ENCODE measurements at places on chromosomes 1 and 21. TPM values are rescaled to one million over a fixed set of nuclear protein-coding genes. Genes with fewer than 3 reads are reported as not detected.

GRCh38 chr1:10916991-10917390 is 95.5 kb upstream of the TARDBP start:
- DNase-seq = no peak

Gene MATN1
- polyA plus RNA-seq = 0.14 TPM

- no peak for DNase-seq
These were observed 549.9 kb downstream of the PLPP3 start for GRCh38 chr1:56029319-56030003.

- no peak for DNase-seq
These were observed 175.1 kb downstream of the ADSS2 start for GRCh38 chr1:244276646-244277045.

- DNase-seq = no peak
These were observed 16.5 kb upstream of the HDAC1 start for GRCh38 chr1:32275424-32275823.

Gene PODN
- 3.6 TPM for polyA plus RNA-seq

DNA sequence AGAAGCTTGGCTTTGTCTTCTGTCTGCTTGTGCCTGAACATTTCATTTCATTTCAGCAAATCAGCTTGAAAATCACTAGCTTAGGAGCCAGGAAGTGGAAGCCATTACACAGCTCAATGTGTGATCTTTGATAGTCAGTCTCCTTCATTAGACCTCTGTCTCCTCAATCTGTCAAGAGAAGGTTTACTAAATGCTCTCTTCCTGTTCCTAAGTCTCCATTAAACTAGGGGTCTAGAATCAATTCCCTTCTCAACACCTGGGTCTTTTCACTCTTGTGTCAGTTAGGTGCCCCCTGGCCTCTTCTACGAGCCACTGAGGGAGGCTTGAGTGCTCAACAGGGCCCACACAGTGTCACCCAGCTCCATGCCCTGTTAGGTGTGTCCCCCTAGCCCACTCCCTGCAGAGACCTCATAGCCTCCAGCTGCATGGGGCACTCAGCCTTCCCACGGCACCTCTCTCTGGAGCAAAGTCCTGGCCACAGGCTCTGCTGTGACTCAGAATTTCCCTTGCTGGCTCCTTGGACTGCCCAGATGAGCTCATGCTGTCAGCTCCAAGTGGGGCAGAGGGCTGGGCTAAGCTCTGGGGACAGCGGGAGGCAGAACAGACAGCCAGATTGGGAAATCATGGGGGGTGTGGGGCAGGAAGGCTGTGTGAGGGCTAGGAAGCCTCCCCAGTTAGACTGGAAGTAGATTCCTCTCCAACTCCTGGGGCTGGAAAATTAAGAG is 115.7 kb upstream of the IPO9 start:
- DNase-seq = no peak

Gene VWA5B1
- 0.14 TPM for polyA plus RNA-seq

DNA sequence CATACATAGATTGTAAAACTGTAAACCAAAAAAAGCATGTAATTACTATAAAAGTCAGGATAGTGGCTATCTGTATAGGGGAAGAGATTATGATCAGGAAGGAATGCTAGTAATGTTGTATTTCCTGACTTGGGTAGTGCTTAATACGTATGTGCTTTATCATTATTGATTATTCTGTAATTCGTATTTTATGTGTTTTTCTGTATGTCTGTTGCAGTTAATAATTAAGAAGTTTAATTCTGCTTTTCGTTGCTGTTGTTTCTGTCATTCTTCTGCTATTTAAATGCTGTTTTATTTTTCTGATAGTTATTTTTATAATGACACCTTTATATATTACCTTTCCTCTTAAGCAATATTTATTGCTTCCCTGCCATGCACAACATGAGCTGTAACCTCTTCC is 29.3 kb upstream of the TRIM33 start:
- DNase-seq = no peak

Gene CFHR5
- not detected for polyA plus RNA-seq

- DNase-seq = no peak
These were observed 398.3 kb downstream of the DUSP10 start for GRCh38 chr1:221343607-221344006.

- no peak for DNase-seq
These were observed 42.9 kb downstream of the BATF3 start for GRCh38 chr1:212656730-212657129.

Gene MMP23B
- polyA plus RNA-seq = not detected

DNA sequence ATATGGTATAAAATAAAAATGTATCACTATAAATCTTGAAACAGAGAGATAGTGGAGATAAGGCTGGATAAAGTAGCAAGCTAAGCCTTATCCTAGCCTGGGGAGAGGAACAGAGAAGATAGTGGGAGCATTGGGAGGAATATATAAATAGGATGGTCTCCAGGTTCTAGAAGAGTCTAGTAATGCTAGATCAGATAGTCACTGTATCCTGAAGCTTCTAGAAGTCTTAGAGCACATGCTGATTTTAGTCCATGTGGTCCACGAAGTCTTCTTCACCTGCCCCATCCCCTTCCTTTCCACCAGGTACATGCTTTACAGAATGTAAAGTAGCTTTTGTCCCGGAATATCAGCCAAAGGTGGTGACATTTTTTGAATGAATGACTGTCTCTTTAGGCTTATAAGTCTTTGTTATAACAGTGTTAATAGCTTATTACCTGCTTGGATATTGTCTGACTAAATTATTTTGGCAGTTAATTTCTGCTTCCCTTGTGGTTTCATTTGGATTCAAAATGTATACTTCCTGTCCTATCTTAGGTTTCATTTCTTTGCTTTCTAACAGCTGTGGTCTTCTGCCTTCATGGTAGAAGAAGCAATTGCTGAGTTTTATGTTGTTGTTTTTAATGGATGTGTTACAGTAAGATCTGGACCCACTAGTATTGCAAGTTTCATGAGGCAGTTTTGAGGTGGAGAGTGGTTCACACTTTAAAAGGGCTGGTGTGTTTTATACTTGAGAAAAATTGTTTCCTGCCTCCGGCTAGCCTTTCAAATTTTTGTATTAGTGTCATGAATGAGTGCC is 5.9 kb downstream of the SMG7 start:
- no peak for DNase-seq

GRCh38 chr1:91809317-91809716 is 76.6 kb downstream of the TGFBR3 start:
- DNase-seq = no peak

- DNase-seq = no peak
These were observed 35.8 kb upstream of the CR2 start for GRCh38 chr1:207418351-207418750.

Gene KRTAP19-6
- not detected for polyA plus RNA-seq

DNA sequence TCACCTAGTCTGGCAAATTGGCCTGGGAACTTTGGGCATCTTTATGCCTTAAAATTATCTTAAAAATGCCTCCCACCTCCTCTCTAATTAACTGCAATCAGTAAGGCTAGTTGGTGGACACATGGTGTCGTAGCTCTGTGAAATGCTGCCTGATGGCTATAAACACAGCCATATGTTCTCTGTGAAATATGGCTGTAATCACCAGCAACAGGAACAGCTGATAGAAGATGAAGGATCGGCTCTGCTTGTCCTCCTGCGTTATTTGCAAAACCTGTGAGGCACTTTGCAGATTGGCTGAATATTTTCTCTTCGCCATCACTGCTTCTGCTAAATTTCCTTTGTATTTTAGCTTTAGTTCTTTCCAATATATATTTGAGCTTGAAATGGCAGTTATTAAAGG is 419.6 kb downstream of the RWDD3 start:
- DNase-seq = peak; percentile 96

DNA sequence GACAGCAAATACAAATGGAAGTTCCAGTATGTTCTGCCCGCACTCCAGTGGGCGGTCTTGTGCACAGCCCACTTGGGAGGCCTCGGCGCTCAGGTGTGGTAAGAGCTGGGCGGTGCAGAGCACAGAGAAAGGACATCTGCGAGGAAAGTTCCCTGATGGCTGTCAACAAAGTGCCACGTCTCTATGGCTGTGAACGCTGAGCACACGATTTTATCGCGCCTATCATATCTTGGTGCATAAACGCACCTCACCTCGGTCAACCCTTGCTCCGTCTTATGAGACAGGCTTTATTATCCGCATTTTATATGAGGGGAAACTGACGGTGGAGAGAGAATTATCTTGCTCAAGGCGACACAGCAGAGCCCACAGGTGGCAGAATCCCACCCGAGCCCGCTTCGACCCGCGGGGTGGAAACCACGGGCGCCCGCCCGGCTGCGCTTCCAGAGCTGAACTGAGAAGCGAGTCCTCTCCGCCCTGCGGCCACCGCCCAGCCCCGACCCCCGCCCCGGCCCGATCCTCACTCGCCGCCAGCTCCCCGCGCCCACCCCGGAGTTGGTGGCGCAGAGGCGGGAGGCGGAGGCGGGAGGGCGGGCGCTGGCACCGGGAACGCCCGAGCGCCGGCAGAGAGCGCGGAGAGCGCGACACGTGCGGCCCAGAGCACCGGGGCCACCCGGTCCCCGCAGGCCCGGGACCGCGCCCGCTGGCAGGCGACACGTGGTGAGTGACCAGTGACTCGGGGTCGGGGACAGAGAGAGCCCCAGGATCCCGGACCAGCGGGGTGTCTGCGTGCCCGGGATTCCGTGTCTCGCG is at the start of gene IL12RB2:
Gene IL12RB2, plus strand, starts transcription at position 623 of the 810 bp plus-strand sequence. CDS start 12,496 bp downstream, outside the sequence.
- peak; percentile 11 for DNase-seq

DNA sequence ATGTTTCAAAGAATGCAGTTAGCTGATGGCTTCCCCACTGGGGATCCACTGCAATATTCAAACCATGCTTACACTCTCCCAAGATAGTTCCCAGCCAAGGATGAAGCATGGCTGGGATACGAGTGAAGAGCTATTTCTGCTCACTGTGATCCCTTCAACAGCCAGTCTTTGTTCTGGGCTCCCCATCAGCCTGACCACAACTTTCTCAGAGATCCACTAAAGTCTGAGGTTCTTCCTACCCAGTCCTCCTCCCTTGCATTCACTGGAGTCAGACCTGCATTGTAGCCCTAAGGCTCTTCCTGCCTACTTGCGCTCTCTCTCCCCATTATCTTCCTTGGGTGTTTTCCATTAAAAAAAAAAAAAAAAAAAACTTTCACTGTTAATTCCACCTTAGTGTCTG is 101.4 kb downstream of the TTLL7 start:
- no peak for DNase-seq
